ENCODE measurements at places on chromosomes 7 and 10.

DNA sequence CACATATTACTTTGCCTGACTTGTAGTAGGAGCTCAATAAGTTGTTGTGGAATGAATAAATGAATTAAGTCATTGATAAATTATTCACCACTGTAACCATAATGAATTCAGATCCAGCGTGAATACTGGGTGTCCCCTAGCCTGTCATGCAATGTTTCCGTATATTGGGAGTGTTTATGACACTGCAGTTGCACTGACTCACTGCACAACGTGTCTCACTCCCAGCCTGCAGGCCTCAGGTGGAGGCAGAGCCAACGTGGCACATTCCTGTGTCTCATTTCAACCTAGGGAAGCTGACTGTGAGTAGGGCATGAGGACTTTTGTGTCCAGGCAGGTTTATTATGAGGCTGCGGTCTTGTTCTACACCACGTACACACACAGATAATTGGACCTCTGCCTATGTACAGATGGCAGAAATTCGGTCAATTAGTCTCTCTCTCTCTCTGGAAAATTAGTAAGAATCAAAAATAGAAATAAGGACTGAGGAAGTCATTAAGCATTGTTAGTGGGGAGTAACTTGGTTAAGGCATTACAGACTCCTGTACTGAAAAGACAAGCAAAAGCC is 299.1 kb upstream of the IGFBP3 start:
- no peak for DNase-seq

DNA sequence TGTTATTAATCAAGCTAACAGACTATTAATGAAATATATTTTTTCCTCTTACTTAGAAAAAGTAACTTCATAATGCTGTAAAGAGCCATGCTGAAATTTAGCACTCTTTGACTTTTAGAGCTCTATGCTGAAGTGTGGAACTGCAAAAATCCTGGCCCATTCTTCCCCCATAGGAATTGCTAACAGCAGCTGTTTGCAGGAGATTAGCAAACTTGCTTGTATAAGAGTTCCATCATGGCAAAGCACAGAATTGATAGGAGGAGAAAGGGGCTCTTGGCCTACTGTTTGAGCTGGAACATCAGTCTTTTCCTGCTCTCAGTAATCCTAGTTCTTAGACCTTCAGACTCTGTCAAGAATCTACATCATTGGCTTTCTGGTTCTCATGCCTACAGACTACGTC is 18.3 kb upstream of the GNAT3 start:
- DNase-seq = no peak

DNA sequence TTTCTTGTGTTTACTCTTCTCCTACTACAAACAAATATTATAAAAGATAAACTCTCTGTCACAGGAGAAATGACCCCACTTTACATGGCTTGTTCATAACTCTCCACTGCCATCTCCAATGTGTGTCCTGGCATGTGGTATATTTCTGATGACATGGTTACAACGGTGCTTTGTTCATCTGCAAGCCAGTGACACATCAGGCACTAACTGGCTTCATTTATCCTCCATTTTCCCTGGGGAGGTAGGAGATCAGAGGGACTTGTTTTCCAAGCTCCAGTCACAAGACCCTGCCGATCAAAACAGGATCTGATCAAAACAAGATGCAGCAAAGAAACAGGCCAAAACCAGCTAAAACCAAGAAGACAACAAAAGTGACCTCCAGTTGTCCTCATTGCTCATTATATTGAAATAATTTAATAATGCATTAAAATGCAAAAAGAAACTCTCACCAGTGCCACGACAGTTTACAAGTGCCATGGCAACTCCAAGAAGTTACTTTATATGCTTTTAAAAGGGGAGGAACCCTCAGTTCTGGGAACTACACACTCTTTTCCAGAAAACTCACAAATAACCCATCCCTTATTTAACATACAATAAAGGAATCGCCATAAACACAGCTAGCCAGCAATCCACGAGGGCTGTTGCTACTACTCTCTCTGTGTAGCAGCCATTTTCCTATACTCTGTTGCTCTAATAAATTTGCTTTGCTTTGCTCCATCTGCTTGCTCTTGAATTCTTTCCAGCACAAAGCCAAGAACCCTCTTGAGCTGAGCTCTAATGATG is 224.2 kb downstream of the XPNPEP1 start:
- DNase-seq = no peak

GRCh38 chr7:41114131-41114530 is 588.8 kb downstream of the INHBA start:
- no peak for DNase-seq

DNA sequence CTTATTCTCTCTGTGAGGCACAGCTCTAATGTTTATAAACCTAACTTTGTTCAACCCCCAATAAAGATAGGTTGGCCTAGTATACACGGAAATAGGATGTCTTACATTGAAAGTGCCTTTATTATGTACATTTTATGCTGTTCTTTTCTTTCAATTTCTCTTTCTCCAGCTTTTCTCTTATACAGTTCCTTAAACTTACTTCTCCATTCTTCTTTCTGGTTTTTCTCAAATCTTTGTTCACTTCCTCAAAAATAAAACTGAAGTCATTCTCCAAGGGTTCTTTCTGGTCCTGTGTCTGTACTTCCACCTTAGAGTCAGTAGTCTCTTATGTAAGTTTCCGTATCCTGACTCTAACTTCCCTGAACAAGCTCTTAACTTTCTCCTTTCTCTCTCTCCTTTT is 29.2 kb upstream of the NAMPT start:
- no peak for DNase-seq

GRCh38 chr7:113083816-113084495 is 2.7 kb downstream of the GPR85 start:
- DNase-seq = no peak

DNA sequence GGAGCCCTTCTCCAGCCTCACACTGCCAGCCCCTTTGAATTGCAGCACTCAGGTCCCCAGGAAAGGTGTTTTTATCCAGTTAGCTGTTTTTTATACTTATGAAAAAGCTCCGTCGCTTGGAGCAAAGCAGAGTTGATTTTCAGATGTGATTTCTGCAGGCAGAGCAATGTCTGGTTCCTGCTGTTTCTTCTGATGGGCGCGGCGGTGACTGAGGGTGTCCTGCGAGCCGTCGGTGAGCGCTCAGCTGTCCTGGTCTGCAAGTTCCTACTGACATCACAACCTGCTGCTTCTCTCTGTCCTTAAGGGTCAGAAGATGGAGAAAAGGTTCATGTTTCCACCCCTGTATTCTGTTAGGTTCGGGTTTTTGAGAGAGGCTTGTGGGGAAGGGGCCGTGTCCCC is 109.6 kb upstream of the FAM20C start:
- no peak for DNase-seq

- no peak for DNase-seq
Observed at GRCh38 chr7:101812595-101812994, 4.8 kb upstream of the CUX1 start.

DNA sequence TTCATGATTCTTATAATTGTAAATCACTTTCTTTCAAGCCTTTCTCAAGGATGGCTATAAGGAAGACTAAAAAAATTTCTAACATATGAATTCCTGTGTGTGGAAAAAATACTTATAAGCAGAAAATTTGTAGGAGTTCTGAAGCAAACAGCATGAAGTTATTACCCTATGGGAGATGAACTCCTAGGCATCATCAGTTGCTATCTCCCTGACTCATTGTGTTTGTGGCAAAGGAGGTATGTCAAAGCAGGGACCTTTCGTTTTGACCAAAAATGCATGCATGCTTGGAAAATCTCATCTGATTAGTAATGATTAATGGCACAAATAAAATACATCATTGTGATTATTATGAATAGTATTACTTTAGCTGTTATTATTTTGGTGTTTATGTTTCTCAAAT is 59.4 kb downstream of the CALCR start:
- DNase-seq = peak; percentile 19

GRCh38 chr10:80784695-80785094 is 247.0 kb downstream of the SH2D4B start:
- no peak for DNase-seq

GRCh38 chr7:38181111-38181510 is 3.1 kb downstream of the STARD3NL start:
- no peak for DNase-seq

DNA sequence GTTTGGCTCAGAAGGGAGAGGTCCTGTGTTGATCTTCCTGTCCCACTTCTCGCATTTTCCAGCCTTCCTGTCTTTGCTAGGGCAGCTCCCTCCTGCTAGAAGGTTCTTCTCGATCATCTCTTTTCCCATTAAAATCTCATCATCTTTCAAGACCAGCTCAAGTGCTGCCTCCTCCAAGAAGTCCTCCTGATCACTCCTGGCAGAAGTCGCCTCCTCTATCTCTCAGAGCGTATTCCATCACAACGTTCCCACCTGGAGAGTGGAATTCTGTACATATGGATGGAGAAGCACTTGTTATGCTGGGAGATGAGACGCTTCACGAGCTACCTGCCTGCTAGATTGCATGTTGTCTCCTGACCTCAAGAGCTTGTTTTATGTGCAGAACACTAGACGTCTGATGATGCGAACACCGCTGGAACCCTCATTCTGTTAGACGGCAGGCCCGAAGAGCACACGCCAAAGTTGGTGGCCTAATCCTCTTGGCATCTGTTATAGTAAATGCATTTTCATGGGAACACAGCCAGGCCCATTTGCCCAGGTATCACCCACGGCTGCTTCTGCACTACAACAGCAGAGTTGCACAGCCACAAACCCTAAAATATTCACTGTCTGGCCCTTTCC is 68.0 kb upstream of the INSIG1 start:
- DNase-seq = no peak

DNA sequence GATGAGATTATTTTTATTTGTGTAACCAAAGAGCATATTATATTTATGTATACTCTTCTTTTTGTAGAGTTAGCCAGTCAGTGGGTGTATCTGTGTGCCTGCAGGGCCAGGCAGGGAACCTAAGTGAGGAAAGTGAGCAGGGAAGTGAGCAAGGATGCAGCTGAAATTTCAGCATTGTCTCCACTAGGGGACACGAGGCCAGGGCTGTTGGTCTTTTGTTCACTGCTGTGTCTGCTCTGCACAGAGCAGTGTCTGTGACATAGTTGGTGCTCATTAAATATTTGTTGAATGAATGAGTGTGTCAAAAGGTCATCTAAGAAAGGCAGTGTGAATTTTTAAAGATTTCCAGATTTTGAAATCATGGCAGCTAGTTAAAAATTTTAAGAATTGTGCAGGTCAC is 51.8 kb downstream of the SUGCT start:
- DNase-seq = no peak

GRCh38 chr7:95619921-95620320 is 23.6 kb upstream of the PDK4 start:
- DNase-seq = no peak

- DNase-seq = no peak
Observed at GRCh38 chr7:17844022-17844421, 96.3 kb downstream of the SNX13 start.

- DNase-seq = peak; percentile 48
Observed at GRCh38 chr10:27568196-27569175, 64.4 kb downstream of the RAB18 start.

- DNase-seq = no peak
Observed at GRCh38 chr10:124030061-124030460, 63.3 kb downstream of the CHST15 start.

GRCh38 chr10:58220769-58221451 is 46.8 kb downstream of the IPMK start:
- DNase-seq = peak; percentile 31

- DNase-seq = peak; percentile 74
Observed at GRCh38 chr10:58334817-58335305, at the start of gene UBE2D1. TSS of gene UBE2D1 (plus strand) at chr10:58335006. CDS start at chr10:58335202, 196 bp downstream.

GRCh38 chr10:119073584-119073983 is 7.0 kb downstream of the EIF3A start:
- no peak for DNase-seq

DNA sequence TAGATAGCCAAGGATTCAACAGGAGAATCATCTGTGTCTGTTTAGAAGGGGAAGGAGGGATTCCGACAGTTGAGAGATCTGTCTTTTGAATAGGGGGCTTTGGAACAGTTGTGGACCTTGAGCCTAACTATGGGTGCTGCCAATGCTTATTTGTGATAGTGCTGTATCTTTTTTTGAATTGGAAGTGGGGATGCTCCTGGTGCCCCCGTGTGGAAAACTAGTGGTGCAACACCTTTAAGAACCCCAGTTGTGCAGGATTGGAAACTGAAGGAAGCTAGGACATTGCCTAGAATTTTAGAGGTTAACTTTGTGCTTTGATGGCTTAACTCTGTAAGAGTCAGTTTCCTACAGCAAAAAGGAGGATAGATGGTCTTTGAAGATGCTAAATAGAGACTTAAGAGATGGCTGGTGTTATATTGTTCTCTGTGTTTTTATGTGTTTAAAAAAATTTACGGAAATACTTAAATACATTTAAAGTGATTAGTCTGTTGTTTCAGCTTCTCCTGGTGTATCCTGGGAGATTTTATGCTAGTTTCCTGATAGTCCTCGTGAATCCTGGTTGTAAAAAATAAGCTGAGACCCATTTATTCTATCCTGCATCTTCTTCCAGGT is 69.3 kb downstream of the AP3M1 start:
- peak; percentile 74 for DNase-seq

- DNase-seq = no peak
Observed at GRCh38 chr7:66522518-66522917, 106.2 kb upstream of the KCTD7 start.

DNA sequence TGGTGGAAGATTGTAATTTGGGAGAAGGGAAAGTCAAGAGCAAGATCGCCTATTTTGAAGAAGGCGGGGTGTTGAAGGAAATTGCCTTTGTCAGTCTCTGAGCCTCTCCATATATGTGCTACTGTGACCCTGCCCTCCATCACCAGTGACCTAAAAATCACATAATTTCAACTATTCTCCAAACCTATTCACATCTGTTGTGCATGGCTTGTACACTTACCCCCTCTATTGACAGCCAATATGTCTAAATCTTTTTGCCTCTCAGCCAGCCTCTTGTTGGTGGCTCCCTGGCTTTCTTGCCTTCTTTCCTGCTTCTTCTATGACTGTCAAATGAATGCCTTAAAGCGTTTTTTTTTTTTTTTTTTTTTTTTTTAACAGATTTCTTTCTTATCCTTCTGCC is 295.6 kb downstream of the AUTS2 start:
- peak; percentile 29 for DNase-seq

DNA sequence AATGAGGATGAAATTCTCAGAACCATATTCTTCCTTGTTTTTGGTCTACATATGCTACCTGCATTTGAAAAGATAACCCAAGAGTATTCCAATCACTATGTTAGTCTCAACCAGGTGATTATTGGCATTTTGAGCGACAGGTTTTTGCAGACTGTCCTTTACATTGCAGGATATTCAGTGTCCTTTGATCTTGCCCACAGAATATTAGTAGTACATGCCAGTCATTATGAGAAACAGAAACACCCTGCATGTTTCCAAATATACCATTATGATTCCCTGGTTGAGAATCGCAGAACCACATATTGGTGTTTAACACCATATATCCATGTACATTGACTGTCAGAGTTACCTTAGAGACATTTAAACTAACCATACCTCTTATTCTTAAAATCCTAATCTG is 30.6 kb downstream of the TMEM243 start:
- no peak for DNase-seq

DNA sequence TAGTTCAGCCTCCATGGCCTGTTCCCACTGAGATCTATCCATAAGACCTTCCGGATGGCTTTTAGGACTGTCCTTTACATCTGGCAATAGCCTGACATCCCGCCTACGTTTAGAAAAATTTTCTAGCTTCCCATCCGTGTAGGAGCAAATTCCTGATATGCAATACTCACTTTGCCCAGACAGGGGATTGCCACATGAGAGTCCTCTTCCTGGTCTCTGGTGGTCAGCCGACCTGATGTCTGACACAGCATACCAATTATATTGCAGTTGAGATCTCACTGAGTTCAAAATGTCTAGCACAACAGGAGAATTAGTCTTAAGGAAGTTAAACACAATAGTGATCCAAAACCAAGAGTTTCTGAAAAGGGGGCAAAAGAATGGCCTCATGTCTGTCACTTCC is 9.4 kb upstream of the ETV1 start:
- DNase-seq = no peak

GRCh38 chr7:36291387-36292316 is 98.0 kb upstream of the ANLN start:
- peak; percentile 90 for DNase-seq

Data from cardiac fibroblast (primary cell).